ENCODE measurements at places on chromosomes 5 and 9.

- no peak for DNase-seq
Measured at GRCh38 chr5:159010661-159011442, 88.9 kb downstream of the EBF1 start.

DNA sequence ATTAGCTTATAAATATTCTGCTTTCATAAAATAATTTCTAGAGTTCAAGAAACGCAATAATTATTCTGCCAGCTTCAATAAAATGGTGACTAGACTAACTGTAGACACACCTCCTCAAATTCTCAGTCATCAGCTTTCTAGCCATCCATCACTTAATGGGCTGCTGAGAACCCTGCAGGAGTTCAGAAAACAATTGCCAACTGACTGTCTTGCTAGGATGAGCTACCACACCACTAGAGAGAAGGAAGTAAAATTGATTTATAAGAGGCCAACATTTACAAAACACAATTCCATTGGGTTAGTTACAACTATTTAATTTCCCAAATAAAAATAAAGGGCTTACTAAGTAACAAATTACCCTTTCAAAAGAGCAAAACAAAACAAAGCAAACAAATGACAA is 126.5 kb upstream of the PAPPA start:
- DNase-seq, result no peak

GRCh38 chr9:112200711-112201110 is 25.6 kb upstream of the SUSD1 start:
- DNase-seq, result no peak

- DNase-seq, result no peak
Measured at GRCh38 chr9:89010526-89011111, 19.4 kb downstream of the S1PR3 start.

DNA sequence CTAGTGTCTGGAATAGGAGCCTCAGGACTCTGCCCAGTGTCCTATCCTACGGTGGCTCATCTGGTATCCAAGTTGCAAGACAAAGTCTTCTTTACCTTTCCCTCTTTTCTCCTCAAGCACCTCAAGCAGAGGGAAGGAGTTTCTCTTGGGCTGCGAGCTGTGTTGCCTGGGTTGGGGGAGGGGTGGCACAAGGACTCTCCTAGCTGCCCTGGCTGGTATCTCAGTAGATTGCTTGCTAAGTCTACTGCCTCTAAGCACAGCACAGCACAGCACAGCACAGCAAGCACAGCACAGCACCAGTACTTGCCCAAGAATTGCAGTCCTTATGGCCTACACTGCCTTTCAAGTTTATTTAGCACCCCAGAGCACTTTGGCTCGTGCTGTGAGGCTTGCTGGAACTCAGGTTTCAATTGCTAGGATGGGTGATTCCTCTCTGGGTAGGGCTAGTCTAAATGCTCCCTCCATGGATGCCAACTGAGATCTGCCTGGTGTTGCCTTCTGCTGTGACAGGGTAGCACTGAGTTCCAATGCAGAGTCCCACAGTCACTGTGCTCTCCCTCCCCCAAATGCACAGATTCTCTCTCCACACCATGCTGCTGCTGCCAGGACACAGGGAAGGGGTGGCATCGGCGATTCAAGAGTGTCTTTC is 213.1 kb upstream of the POU5F2 start:
- no peak for DNase-seq

GRCh38 chr9:114902786-114903524 is 27.4 kb downstream of the TNFSF8 start:
- DNase-seq, result no peak

DNA sequence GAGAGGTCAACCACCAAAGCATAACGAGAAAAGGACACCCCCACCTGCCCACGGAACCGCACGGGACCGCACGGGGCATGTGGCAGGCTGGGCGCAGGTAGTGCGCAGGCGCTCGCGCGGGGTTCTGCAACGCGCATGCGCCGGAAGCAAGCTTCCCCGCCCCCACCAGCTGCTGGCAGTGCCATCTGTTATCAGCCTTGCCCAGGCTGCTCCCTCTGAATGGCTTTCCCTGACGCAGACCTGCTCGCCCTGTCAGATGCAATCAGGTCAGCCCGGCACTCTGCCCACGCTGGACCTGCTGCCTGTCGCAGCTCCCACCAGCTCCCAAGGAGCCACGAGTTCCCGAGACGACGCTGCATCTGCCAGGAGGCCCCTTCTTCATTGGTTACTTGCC is 22.8 kb downstream of the PTCH1 start:
- DNase-seq, result no peak

- no peak for DNase-seq
Measured at GRCh38 chr5:146873186-146873917, 5.2 kb downstream of the PPP2R2B start.

DNA sequence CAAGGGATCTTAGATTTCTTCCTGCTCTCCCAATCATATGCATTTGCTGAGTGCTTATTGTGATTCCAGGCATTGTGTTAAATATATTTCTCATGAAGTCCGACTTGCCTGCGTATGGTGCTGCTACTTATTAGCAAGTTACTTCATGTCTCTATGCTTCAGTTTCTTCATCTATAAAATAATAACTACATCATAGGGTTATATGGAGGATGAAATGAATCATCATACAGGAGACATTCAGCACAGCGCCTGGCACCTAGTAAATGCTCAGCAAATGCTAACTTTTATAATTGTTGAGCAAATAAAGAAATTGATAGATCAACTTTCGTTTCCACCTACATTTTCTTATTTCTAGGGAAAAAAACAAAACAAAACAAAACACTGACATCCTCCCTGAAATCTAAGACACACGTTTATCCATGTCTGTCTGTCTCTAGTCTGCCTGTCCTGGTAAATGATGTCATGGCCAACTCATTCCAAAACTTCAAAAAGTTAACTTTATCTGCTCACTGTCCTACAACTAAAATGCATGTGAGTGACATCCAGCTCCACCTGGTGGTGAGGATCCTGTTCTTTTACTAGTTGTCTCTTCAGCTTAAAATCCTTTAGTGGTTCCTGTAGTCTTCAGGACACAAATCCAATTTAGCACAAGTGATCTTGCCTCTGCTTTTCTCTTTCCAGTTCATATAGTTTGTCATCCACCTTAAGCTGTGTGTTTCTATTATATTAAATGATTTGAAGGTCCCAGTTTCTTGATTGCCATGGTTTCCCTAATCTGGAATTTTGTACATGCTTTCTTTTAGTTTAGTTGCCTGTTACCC is 27.7 kb downstream of the PPP3R2 start:
- DNase-seq, result no peak

DNA sequence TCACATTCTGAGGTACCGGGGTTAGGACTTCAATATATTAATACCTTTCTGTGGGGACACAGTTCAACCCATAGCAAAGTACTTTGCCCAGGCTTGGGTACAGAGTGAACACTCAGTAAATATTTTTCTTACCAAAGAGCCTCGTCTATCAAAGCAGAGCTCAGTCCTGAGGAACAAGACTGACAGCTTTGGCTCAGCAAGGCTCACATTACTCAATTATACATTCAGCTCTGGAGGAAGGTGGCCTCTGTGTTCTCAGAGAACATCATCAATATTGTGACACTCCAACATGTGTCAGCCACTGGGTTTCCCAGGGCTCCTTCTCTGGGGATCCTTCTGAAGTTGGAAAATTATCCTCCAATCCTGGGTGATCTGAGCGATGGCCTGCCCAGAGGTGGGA is 186.4 kb downstream of the NMUR2 start:
- no peak for DNase-seq

- no peak for DNase-seq
Measured at GRCh38 chr5:174325961-174326360, 280.5 kb downstream of the NSG2 start.

DNA sequence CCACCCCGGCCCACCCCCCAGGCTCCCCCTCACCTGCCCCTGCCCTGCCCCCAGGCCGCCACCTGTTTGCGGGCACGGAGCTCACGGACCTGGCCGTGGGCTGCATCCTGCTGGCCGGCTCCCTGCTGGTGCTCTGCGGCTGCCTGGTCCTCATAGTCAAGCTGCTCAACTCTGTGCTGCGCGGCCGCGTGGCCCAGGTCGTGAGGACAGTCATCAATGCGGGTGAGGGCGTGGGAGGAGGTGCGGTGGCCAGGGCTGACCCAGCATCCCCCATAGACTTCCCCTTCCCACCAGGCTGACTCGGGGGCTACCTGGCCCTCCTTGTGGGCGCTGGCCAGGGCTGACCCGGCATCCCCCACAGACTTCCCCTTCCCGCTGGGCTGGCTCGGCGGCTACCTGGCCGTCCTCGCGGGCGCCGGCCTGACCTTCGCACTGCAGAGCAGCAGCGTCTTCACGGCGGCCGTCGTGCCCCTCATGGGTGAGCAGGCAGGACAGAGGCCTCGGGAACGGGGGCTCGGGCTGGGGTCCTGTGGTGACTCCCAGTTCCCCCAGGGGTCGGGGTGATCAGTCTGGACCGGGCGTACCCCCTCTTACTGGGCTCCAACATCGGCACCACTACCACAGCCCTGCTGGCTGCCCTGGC is 3.5 kb downstream of the SLC34A3 start:
- no peak for DNase-seq

- DNase-seq, result no peak
Measured at GRCh38 chr9:125428060-125428901, 166.7 kb downstream of the GAPVD1 start.

GRCh38 chr5:94395468-94395867 is 222.9 kb downstream of the KIAA0825 start:
- DNase-seq, result no peak

DNA sequence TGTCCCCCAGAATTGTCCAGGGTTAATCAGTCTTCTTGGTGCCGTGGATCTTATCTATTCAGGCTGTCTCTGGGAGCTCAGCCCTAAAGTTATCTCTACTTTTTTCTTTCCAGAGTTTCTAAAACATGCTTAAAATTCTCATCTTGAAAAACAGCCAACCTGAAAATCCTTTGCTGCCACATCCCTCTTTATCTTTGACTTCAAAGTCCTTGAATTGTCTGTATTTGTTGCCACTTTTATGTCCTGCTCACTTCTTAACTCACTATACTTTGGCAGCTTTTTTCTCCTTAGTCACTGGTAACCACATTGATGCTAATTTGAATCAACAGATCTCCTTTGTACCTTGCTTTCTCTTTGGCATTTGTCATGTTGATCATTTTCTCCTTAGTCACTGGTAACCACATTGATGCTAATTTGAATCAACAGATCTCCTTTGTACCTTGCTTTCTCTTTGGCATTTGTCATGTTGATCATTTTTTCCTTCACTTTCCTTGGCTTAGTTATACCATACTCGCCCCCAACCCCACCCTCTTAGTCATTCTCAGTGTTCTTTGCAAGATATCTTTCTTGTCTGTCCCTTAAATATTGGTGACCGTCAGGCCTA is 8.5 kb downstream of the DMXL1 start:
- DNase-seq, result no peak

- DNase-seq, result no peak
Measured at GRCh38 chr5:135032999-135033861, 798 bp downstream of the PITX1 start.

DNA sequence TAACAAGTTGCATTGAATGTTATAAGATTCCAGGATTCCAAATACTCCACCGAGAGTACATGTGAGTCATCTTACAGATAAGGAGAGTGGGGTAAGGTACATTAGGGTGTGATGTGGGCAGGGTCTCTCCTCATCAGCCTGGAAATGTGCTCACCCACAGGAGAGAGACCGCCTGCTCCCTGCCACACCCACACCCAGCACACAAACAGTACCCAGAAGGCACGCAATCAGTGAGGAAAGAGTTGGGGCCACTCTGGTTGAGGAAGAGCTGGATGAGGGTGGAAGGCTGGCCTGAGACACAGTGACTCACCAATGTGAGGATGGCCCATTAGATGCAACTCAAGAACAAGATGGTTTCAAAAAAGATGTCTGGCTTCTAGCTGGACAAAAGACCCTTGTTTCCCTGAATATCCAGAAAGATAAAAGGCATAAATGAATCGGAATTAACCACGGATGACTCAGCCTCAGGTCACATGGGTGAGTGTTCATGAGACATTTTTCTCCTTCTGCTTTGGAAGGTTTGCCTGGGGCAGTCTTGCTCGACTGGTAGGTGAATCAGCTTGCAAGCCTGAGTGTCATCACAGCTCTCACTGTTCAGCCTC is 51.1 kb upstream of the LHFPL2 start:
- no peak for DNase-seq

DNA sequence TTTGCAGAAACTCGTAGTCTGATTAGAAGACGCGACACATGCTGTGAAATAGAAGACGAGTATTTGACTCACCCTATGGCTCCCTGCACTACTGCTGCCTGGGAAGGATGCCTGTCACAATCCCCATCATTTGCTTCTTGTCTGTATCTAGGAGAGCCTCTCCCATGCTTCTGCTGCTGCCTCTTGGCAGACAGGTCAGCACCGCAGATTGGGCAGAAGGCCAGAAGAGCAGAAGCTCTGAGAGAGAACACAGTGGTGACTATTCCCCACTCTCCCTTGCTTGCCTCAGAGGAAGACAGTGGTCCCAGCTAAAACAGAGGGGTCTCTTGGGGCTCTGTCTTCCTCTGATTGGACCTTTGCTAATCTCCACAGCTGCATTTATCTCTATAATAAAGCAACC is 84.0 kb upstream of the SMIM32 start:
- DNase-seq, result no peak

- DNase-seq, result no peak
Measured at GRCh38 chr9:9319007-9319406, 1293.8 kb downstream of the PTPRD start.

DNA sequence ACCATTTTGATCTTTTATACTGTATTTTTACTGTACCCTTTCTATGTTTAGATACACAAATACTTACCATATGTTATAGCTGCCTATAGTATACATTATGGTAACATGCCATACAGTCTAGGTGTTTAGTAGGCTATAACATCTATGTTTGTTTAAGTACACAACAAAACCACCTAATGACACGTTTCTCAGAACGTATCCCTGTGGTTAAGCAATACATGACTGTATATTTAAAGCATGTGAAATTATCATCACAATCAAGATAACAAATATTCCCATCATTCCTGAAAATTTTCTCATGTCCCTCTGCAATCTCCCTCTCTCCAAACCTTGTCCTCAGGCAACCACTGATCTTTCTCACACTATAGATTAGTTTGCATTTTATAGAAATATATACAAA is 66.4 kb upstream of the SUSD1 start:
- no peak for DNase-seq

- DNase-seq, result no peak
Measured at GRCh38 chr9:95810814-95811213, 64.7 kb upstream of the ERCC6L2 start.

GRCh38 chr9:83081846-83082245 is 18.9 kb upstream of the RASEF start:
- no peak for DNase-seq

- no peak for DNase-seq
Measured at GRCh38 chr9:21465859-21466518, 16.1 kb downstream of the IFNE start.

DNA sequence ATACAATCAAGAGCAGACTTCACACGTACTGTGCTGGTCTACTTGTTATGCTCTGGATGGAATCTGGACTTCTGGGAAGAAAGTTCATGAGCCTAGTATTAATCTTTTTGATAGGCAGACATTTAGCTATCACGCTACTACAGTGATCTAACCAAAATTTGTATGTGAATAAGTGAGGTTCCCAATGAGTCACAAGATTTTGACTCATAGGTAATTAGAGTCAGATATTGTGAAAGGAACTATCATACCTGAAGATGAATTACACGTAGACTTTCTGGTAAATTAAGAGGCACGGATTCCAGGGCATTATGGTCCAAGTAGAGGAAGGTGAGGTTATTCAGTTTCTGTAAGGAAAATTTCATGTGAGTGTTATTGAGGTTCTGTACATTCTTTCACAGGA is 18.4 kb downstream of the OGN start:
- DNase-seq, result no peak

- no peak for DNase-seq
Measured at GRCh38 chr5:126961702-126962101, 68.7 kb downstream of the MARCHF3 start.

- no peak for DNase-seq
Measured at GRCh38 chr5:71907001-71907588, 188.0 kb downstream of the CARTPT start.

GRCh38 chr5:100852988-100853449 is 50.1 kb downstream of the ST8SIA4 start:
- DNase-seq, result no peak

All from stimulated activated CD8-positive, alpha-beta memory T cell treated with anti-CD3 and anti-CD28 coated beads, Interleukin-15, amount 100 ng/mL, for 1 hour (primary cell).